ENCODE measurements at places on chromosomes 2 and 18.

- DNase-seq = no peak
Observed at GRCh38 chr18:22098563-22098989, 70.8 kb upstream of the GATA6 start.

GRCh38 chr2:11790228-11790627 is 43.8 kb downstream of the LPIN1 start:
- no peak for DNase-seq

- no peak for DNase-seq
Observed at GRCh38 chr2:9071584-9072124, 68.2 kb upstream of the MBOAT2 start.

DNA sequence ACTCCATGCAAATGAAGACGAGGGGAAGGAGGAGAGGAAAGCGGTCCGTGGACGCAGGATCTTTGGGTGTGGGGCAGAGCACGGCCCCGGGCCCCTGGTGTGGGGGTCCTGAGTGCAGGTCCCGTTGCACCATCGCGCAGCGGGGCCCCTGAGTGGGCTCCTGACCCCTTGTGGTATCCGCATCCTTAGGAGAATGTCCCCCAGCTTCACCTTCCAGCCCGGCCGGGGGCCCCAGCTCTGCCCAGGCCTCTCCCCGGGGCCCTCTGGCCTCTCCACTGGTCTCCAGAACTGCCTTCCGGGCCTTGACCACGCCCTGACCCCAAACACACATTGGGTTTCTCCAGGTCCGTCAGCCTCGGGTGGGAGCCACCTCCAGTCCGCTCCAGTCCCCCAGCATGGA is 431.8 kb upstream of the SALL3 start:
- DNase-seq = no peak

DNA sequence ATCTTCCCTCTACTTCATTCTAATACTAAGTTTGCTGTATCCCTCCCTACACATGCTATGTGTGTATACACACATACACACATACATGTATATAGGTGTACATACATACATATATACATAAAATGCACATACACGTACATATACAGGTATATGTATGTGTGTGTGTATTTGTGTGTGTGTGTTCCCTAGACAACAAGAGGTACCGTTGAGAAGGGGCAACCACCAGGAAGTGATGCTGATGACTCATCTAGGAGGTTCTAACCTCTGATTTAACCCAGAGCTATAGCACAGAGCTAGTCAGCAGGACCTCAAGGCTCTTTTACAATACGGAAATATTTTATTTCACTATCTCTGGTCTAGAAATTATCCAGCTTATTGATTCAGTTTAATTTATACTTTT is 139.2 kb downstream of the LAMA3 start:
- no peak for DNase-seq

DNA sequence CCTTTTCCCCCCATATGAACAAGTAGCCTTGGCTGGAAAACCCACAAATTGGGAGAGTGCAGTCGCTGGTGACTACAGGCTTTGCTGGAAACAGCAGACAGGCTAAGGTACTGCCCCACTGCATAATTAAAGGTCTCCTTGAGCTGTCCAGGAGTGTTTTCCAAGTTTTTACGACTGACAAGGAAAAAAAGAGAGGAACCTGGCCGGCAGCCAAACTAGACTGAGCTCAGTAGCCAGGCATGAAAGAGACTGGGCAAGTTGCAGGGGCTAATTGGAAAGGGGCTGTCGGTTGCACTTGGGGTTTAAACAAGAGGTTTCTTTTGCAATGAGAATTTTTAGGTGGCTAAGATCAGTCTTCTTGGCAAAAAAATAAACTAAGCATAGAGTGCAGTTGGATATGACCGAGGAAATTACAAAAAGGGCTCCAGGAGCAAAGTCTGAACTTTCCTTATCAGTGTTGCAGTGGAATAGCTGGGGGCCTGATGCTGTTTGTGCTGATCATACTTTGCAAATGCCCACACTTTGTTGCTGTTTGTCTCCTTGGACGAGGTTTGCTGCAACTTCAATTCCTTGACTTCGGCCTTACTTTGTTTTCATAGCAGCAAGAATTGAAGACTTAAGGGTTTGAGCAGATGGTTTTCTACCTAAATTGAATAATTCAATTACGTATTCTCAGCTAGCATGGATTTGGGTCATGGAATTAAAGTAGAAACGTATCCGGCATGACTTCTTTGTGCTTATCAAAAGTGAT is 2.1 kb downstream of the GULP1 start:
- no peak for DNase-seq

DNA sequence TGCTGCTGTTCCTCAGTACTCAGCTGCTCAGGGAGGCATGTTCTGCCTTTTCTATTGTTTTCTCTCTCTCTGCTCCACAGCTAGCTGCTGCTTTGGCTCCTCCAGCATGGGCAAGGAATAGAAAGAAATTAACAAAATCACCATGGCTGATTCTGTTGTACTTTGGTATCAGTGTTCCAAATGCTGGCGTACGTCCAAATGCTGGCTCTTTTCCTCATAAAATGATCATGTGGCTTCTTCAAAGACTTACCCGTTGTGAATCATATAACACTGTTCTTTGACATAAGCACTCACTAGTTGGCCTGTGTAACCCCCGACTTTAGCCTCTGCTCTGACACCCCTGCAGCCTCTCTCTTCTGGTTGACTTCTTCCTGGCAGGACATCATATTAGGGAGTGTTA is 547.6 kb downstream of the CPS1 start:
- DNase-seq = no peak

Measured in activated naive CD4-positive, alpha-beta T cell (primary cell).